ENCODE measurements at places on chromosomes 3 and 15. TPM values are rescaled to one million over a fixed set of nuclear protein-coding genes. Genes with fewer than 3 reads are reported as not detected.

The CLSTN2 gene
- total RNA-seq: 0.61 TPM

The SMCO1 gene
- total RNA-seq: not detected

The MOBP gene
- 0.05 TPM for total RNA-seq

The TM4SF18 gene
- 3.2 TPM for total RNA-seq

The KNG1 gene
- total RNA-seq: 0.14 TPM

The HYAL1 gene
- 0.09 TPM for total RNA-seq

- no peaks in the 10 kb centered on the region for H3K27me3 ChIP-seq
- no peaks in the 10 kb centered on the region for H3K4me1 ChIP-seq
- H3K4me3 ChIP-seq: no peak overlapping the region
- DNase-seq: no peak
- no peak overlapping the region for H3K27ac ChIP-seq
Measured at GRCh38 chr15:38490242-38490922, 36.5 kb downstream of the FAM98B start.

DNA sequence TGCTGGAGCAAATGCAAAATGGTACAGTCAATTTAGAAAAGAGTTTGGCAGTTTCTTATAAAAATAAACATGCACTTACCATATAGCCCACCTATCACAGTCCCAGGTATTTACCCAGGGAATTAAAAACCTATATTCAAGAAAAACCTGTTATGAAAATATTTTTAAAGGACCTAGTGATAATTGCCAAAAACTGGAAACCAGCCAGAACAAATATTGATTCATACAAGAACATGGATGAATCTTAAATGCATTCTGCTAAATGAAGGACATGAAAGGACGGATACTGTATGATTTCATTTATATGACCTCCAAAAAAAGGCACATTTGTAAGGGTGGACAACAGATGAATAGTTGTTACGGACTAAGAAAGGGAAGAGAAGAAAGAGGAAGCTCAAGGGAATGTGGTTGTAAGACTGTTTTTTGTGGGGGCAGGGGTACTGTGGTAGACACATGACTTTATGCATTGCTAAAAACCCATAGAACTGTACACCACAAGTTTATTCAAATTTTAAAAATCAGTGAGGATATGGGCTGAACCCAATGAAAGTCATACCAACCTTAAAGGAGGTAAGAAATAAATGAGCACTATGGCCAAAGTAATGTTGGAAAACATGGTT lies 61.0 kb downstream of the ZBBX start:
- H3K4me3 ChIP-seq: no peak overlapping the region
- no peak overlapping the region for H3K27ac ChIP-seq
- H3K27me3 ChIP-seq: no peaks in the 10 kb centered on the region
- H3K36me3 ChIP-seq: no peaks in the 10 kb centered on the region

DNA sequence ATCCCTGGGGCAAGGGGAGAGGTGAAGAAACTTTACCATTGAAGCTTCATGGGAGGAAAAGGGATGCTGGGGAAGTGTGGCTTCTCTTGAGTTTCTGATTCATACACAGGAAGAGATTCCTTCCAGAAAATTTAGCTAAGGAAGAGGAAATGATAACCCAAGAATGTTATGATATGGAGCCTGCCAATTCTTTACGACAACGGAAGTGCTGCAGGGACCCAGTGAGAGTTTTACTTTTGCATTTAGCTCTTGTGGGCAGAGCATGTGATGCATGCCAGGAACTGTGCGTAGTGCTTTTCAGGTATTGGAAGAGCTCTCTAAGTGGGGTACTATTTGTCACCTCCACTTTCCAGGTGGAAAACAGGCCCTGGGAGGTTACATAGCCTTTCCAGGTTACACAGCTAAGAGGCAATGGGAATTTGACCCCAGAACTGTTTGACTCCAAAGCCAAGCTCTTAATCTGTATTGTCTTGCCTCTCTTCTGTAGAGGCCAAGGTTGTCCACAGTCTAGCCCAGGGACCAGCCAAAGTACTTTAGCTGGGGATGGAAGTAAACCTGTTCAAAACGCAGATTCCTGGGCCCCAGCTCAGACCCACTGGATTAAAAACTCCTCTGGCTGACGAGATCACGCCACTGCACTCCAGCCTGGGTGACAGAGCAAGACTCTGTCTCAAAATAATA lies 23.0 kb downstream of the CMTM7 start:
- peaks cover 3% of the 10 kb centered on the region for H3K36me3 ChIP-seq
- no peaks in the 10 kb centered on the region for H3K27me3 ChIP-seq
- peak overlapping the region; percentile 83 for H3K27ac ChIP-seq

- H3K27ac ChIP-seq: peak overlapping the region; percentile 65
- H3K27me3 ChIP-seq: no peaks in the 10 kb centered on the region
Measured at GRCh38 chr15:90376789-90377188, 11.3 kb upstream of the IQGAP1 start.

DNA sequence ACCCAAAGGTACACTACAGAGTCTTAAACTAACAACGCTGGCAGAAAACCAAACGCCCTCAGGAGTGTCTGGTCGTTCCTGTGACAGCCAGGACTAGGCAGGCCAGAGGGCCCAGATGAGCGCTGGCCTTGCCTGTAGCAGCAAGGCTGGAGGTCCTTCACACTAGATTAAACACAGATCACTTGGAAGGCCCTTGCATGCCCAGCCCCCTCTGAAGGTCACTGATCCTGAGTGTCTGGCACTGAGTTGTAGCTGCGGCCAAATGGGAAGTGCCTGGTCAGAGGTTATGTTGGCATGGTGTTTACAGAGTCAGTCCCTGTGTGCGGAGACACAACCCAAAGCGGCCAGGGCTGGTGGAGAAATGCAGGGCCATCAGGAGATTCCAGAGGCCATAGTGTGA lies 58.9 kb downstream of the ZNF621 start:
- no peak for DNase-seq
- H3K27me3 ChIP-seq: peaks cover 14% of the 10 kb centered on the region
- no peaks in the 10 kb centered on the region for H3K36me3 ChIP-seq
- no peak overlapping the region for H3K27ac ChIP-seq

DNA sequence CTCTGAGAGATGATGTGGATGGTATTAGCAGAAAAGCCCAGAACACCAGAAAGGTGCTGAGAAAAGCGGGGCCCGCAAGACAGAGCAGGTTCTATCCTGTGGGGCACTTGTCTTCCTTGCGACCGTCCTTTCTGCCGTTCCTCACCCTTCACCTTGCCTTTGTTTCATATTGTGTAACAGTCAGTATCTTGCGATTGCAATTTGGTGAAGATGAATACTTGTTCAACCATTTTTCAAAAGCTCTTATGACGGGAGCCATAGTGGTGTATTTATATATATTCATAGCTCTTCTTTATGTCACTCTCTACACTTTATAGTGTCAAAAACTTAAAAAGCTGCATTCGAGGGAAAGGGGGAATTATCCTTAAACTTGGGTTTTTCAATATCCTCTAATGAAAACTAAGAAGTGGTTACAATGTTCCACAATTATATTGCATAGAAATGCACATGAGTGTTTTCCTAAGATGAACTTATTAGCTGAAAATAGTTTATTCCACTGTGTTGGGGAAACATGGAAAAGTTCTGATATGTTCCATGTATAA lies 797 bp downstream of the MAP3K13 start:
- no peak overlapping the region for H3K27ac ChIP-seq
- peaks cover 24% of the 10 kb centered on the region for H3K27me3 ChIP-seq
- no peaks in the 10 kb centered on the region for H3K36me3 ChIP-seq
- H3K4me3 ChIP-seq: peak overlapping the region; percentile 26

DNA sequence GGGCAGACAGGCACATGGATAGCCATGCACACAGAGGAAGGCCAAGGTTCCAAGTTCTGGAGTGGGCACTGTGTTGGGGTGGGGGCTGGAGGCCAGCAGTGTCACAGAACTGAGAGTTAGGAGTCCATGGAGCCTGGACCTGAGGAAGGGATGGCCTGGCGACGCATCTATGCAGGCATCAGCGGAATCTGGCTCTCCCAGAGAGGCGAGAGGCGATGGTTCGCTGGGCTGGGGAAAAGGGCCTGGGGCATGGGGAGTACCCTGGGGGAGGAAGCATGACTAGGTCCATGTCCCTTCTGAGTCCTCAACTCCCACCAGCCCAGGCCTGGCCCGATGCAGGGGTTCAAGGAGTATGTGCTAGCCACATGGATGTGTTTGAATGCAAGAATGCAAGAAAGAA lies 192.8 kb upstream of the LINGO1 start:
- H3K4me3 ChIP-seq: no peak overlapping the region
- no peaks in the 10 kb centered on the region for H3K36me3 ChIP-seq
- H3K27me3 ChIP-seq: peaks cover 30% of the 10 kb centered on the region
- H3K4me1 ChIP-seq: peaks cover 9% of the 10 kb centered on the region
- no peak overlapping the region for H3K27ac ChIP-seq

GRCh38 chr3:182848906-182849305 lies 55.6 kb downstream of the ATP11B start:
- no peaks in the 10 kb centered on the region for H3K4me1 ChIP-seq
- no peak for DNase-seq
- H3K4me3 ChIP-seq: no peak overlapping the region
- H3K27ac ChIP-seq: no peak overlapping the region
- no peaks in the 10 kb centered on the region for H3K27me3 ChIP-seq

GRCh38 chr3:72245183-72245811 lies 460.3 kb upstream of the PROK2 start:
- no peak for DNase-seq
- H3K4me1 ChIP-seq: peaks cover 9% of the 10 kb centered on the region
- no peak overlapping the region for H3K4me3 ChIP-seq
- H3K27me3 ChIP-seq: no peaks in the 10 kb centered on the region
- H3K36me3 ChIP-seq: no peaks in the 10 kb centered on the region

DNA sequence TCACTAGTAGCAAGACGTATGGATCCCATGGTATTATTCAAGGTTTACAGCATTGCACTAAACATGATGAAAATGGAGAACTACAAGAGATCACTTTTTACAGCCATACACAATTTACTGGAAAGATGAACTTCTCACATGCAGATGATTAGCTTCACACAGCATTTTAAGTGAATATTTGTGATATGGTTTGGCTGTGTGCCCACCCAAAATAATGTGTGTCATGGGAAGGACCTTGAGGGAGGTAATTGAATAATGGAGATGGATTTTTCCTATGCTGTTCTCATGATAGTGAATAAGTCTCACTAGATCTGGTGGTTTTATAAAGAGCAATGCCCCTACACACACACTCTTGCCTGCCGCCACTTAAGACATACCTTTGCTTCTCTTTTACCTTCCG lies 662.0 kb upstream of the CCDC54 start:
- no peaks in the 10 kb centered on the region for H3K36me3 ChIP-seq
- H3K4me1 ChIP-seq: no peaks in the 10 kb centered on the region
- H3K27me3 ChIP-seq: no peaks in the 10 kb centered on the region

DNA sequence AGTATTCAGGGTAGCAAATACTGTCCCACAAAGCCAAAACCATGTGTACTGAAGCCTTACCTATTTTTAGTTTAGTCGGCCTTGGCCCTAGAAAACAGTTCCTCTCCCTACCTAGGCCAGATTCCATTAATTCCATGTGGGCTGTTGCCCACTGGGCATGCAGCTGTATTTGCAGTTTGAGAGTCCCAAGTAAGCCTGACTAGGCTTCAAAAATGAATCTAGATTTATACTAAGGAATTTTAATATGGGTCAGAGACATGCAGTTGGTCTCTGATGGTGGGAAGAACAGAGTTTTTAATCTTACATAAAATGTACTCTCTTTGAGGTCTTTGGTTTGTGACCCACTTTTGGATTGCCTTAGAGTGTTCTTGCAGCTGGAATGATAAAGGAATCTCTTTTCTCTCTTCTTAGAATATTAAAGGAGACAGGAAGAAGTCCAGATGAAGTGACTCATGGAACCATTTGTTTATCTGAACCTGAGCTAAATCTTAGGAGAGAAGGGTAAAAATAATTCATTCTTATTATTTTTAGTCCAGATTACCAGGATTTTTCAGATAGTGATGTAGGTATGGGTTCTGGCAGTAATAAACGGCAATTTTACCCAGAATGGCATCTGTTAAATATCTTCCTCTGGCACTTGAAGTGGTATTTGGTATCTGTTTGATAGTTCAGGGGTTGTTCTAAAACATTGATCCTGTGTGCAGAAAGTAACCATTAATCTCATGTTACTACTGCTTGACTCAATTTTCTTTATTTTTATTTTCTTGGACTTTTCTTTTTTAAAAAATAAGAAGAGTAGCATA lies 33.8 kb downstream of the GLCE start:
- H3K27ac ChIP-seq: no peak overlapping the region
- no peaks in the 10 kb centered on the region for H3K27me3 ChIP-seq
- no peaks in the 10 kb centered on the region for H3K36me3 ChIP-seq
- no peak overlapping the region for H3K4me3 ChIP-seq

DNA sequence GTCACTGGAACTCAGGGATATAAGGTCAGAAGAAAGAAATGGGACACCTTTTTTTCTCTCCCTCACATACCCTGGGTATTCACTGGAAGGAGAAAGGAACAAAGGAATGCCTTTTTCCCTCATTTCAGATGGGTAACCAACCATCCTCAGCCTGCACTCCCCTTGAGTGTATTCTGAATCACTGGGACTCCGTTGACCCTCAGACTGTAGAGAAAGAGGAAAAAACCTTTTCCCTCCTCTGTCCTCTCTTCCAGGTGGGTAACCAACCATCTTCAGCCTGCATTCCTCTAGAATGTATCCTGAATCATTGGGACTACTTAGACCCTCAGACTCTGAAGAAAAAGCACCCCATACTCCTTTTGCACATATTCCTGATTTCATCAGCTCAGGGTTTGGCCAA lies 11.4 kb downstream of the PRR20G start:
- H3K4me3 ChIP-seq: no peak overlapping the region
- no peak overlapping the region for H3K27ac ChIP-seq
- no peaks in the 10 kb centered on the region for H3K36me3 ChIP-seq
- H3K27me3 ChIP-seq: no peaks in the 10 kb centered on the region

GRCh38 chr3:23547905-23548650 lies 257.7 kb upstream of the UBE2E1 start:
- no peak overlapping the region for H3K4me3 ChIP-seq
- H3K27ac ChIP-seq: no peak overlapping the region
- no peaks in the 10 kb centered on the region for H3K4me1 ChIP-seq

DNA sequence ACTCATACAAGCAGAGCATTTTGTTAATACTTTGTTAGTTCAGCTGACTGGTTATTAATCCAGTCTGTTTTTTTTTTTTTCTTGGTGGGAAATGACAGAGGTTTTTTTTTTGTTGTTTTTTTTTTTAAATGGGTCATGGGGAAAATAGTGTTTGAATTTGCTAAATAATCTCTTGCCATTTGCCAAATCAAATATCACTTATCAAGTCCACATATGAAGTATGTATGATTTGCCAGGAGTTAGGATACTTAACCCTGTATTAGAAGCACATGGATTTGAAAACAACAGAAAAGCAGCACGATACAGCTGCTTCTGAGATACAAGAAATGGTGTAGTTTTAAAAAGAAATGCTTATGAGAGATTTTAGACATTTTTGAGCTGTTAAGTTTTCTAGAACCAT lies 21.6 kb downstream of the P2RY14 start:
- no peaks in the 10 kb centered on the region for H3K4me1 ChIP-seq
- no peaks in the 10 kb centered on the region for H3K36me3 ChIP-seq
- no peak overlapping the region for H3K4me3 ChIP-seq
- H3K27ac ChIP-seq: no peak overlapping the region
- no peaks in the 10 kb centered on the region for H3K27me3 ChIP-seq
- no peak for DNase-seq
